ENCODE measurements at places on chromosomes 6 and 20. TPM values are rescaled to one million over a fixed set of nuclear protein-coding genes. Genes with fewer than 3 reads are reported as not detected.
A peak's percentile ranks its signal among the peaks of the same experiment; 100 is the strongest.

- no peak for DNase-seq
These were observed 182.4 kb upstream of the TSHZ2 start for GRCh38 chr20:52789716-52790115.

- DNase-seq: peak; percentile 6
These were observed 51.8 kb upstream of the MYB start for GRCh38 chr6:135129136-135129856.

DNA sequence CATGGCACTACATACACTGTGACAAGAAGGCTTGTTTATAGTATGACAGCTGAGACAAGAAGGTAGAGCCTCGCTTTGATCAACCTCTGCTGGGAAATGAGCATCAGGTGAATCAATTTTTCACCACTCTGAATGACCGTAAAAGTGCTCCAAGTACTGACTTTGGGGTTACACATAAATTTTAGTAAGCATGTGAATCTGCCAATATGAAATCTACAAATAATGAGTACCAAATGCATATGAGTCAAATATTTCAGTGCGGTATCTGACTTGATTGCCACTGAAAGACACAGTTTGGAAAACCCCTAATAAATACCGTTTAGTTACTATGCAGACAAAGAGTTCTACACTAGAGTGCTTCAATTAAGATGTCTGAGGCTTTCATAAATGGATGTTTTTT, 77.8 kb downstream of the ATG5 start:
- no peak for DNase-seq

- DNase-seq: no peak
These were observed 49.3 kb upstream of the SCAF8 start for GRCh38 chr6:154683756-154684523.

- peak; percentile 63 for DNase-seq
These were observed 60.0 kb upstream of the BTN3A2 start for GRCh38 chr6:26304797-26305640.

GRCh38 chr6:842141-842540, 149.2 kb upstream of the EXOC2 start:
- no peak for DNase-seq

GRCh38 chr6:49479308-49479970, 16.3 kb downstream of the CENPQ start:
- DNase-seq: no peak

- DNase-seq: no peak
These were observed 481.2 kb downstream of the TFAP2A start for GRCh38 chr6:9933677-9934076.

DNA sequence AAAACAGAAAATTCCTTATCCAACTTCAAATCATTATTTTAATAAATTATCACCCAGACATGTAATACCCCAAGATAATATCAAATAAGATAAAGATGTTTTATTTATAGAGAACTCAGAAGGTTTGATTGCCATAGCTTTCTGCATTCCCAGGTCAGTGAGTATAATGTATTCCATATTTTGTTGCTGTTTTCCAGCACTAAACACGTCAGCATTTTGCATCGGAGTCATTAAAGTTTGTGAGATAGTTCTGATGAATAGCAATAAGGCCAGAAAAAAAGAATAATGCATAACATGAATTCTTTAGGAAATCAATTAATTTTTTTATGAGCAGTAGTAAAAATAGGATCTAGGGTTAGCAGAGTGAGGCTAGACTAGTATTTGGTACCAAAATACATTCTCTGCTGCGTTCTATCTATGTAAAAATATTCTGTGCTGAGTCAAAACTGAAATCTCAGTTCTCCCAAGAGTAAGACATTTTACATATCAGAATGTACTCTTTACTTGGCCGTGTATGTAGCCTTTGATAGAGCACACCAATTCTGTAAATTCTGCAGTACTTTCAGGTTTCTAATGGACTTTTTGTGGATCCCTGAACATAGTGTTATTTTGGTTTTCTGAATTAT, 269.9 kb upstream of the AGPAT4 start:
- no peak for DNase-seq

DNA sequence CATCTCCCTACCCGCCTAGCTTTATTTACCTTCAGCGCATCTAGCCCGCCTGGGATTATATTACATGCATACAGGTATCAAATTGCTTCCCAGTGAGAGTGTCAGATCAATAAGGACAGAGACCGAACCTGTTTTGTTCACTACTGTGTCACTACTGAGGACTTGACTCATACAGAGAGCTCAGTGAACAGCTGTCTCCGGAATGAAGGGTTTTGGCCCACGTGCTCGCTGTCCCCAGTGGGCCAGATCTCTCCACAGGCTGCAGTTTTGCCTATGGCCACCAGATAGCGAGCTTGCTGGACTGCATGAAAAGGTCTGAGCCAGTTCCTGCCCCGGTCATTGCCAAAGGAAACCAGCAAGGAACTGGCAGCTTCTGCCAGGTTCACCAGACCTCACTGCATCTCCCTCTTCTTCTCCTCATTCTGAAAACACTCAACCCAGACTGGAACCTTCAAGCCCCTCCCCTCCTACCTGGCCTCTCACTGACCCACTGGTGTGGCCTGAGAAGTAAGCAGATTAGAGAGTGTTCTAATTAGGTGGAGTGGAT, 150.8 kb downstream of the ZMYND8 start:
- peak; percentile 67 for DNase-seq

- DNase-seq: no peak
These were observed 1.6 kb downstream of the PPARD start for GRCh38 chr6:35343835-35344550.

DNA sequence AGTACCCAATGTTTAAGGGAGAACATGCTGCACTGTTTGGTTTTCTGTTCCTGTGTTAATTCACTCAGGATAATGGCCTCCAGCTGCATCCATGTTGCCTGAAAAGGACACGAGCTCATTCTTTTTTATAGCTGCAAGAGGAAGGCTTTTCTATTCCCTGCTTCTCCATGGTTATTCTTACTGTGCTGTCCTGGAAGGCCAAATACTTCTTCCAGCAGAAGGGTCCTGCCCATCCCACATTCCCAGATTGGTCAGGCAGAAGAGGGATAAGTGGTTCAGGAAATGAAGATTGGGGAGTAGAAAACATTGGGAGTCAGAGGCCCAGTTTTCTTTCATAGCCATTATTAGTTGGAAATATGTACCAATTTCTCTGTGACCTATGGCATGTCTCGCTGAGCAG, 122.4 kb downstream of the TCP11 start:
- DNase-seq: no peak

DNA sequence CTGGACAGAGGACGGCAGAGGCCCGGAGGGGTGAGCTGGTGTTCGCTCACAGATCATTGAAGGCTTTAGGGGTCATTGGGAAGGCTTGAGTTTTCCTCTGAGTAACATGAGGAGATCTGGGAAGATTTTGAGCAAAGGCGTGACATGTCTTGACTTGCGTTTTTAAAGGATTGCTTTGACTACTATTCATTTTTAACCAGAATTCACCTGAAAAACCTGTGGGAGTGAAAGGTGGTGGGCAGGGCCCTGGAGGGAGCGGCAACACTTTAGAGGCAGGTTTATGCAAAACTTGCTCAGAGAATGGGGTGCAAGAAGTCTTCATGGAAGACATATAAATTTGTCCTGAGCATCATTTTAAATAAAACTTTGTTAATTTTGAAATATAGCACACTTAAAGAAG, 72.2 kb upstream of the EEF1E1 start:
- DNase-seq: no peak

GRCh38 chr6:135054569-135055498, at the start of gene HBS1L:
TSS of gene HBS1L (minus strand) at chr6:135054822. CDS start at chr6:135054691, 131 bp downstream.
- DNase-seq: peak; percentile 96

- no peak for DNase-seq
These were observed 75.4 kb upstream of the LAMA2 start for GRCh38 chr6:128807577-128807976.

GRCh38 chr20:41140226-41141133, 3.1 kb downstream of the PLCG1 start:
- DNase-seq: no peak

The PAK5 gene
- polyA plus RNA-seq: not detected

The SLC35F1 gene
- not detected for polyA plus RNA-seq

The NMBR gene
- not detected for polyA plus RNA-seq

The TMEM244 gene
- 3.2 TPM for polyA plus RNA-seq

The PFDN4 gene
- polyA plus RNA-seq: 42.5 TPM

The DAAM2 gene
- polyA plus RNA-seq: not detected

The ADGRB3 gene
- polyA plus RNA-seq: not detected

The CYP24A1 gene
- polyA plus RNA-seq: 0.40 TPM

All from CD8-positive, alpha-beta memory T cell (primary cell).